ENCODE measurements at places on chromosomes 3 and 15. TPM values are rescaled to one million over a fixed set of nuclear protein-coding genes. Genes with fewer than 3 reads are reported as not detected.

DNA sequence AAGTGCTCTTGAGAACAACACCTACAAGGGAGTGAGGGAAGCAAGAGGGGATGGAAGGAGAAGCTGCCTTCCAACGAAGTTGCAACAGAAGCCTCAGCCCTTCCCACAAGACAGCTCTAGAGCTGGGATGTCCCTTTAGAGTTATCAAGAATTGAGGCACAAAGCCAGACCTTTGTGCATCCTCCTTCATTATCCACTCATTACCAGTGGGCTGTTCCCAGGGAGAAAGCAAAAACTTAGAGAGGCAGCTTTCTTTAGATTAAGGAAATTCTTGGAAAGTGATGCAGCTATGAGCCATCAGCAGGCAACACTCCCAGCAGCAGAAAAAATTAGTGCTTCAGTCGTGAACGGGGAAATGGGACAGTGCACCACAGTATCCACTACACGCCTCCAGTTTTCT, 10.6 kb upstream of the CD96 start:
- DNase-seq, result no peak

- DNase-seq, result no peak
Measured at GRCh38 chr15:83304861-83305703, 20.6 kb upstream of the BNC1 start.

DNA sequence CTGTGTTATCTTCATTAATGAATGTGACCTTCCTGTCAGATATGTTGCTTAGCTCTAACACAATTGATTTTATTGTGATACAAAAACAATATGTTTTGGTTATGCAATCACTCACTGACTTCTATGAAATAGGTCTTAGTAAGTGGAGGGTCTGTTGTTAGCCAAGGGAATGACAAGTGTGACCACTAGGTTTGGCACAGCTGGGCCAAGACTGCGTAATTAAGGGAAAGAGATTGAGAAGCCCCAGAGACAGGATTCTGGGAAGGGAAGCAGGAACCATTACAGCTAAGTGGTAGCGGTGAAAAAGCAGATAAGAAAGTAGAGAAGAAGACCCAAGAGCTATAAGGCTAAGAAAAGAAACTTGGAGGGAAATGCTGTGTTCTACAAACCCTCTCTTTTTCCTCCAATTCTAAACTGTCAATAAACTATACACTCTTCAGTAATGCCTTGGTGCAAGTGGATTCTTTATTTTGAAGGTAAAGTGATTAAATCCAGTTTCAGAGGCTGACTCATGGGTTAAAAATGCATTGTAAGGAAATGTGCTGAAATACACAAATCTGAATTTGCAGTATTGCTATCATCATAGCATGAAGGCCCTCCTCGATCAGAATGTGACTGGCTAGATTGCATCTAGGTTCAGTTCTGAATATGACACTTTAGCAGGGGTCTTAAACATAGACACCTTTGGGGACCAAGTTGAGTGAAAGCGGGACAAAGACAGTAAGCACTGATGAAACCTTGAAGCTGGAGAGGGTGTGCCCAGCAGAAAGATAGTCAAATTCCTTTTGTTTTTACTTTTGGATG, 26.1 kb downstream of the KCNMB2 start:
- no peak for DNase-seq

- no peak for DNase-seq
Measured at GRCh38 chr15:77266708-77267386, 153.1 kb downstream of the PEAK1 start.

DNA sequence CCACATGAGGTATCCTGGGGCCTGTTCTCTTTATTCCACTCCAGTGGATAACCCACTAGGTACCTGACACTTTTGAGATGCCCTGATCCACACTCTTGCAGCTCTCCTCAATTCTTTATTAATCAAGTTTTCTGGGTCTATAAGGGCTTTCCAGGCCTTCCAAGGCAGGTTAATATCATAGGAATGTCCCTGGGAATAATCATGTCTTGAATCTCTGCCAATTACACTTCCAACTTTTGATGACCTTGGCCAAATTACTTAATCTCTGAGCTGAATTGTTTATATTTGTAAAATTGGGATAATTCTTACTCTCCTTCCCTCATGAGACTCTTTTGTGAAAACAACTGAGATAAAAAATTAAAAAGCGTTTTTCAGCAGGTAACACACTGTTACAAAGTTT, 881.7 kb downstream of the MCTP2 start:
- no peak for DNase-seq

DNA sequence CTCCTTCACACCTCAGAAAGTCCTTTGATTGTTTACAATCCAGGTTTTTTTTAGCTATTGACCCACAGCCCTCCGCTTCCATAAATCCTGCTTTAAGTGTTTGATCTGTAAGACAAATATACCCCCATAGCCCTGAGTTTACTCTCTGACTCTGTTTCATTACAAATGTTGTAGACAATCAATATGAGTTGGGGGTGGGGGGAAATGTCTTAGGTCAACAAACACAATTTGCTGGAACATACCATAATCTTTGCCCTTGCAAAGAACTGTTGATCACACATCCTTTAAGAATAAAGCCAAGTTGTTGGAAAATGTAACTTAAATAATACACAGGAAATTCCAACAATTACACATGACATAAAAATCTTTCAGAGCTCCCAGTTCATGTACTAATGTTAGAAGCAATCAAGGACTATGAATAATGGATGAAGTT, 301.8 kb upstream of the SEMA6D start:
- no peak for DNase-seq

B4GALT4 gene
- 18.6 TPM for total RNA-seq

- no peak for DNase-seq
Measured at GRCh38 chr3:138854204-138854603, 19.5 kb upstream of the PIK3CB start.

ISLR gene
- not detected for total RNA-seq

GRCh38 chr3:150412561-150413231, 4.6 kb downstream of the TSC22D2 start:
- no peak for DNase-seq

- peak; percentile 61 for DNase-seq
Measured at GRCh38 chr15:78264304-78265136, at the start of gene DNAJA4. Gene DNAJA4 (plus strand): TSS chr15:78264562. CDS start chr15:78264764, 202 bp downstream.

TBL1XR1 gene
- 184 TPM for total RNA-seq

- no peak for DNase-seq
Measured at GRCh38 chr3:62835554-62836236, 39.5 kb downstream of the CADPS start.

GRCh38 chr3:194404365-194405140, 5.5 kb upstream of the GP5 start:
- no peak for DNase-seq

- DNase-seq, result no peak
Measured at GRCh38 chr15:78063217-78063616, 14.3 kb downstream of the TBC1D2B start.

DNA sequence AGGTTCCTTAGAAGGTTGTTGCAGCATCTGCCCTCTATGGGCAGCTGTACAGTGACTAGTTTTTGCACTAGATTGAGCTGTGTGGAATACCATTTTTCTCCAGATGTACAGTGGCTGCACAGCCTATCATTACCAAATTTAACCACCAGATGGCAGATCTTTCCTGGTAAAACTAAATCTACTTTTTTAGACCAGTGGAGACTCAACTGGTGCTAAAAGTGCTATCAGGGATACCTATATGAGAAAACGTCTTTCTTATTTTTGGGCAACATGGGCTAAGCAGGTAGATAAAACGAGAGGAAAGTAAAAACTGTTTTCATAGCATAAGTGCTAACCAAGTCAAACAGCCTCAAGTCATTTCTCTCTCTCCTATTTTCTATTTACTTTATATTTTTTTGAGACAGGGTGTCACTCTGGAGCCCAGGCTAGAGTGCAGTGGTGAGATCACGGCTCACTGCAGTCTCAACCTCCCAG, 21.2 kb downstream of the IGSF10 start:
- no peak for DNase-seq

INSYN1 gene
- total RNA-seq, result not detected

DNA sequence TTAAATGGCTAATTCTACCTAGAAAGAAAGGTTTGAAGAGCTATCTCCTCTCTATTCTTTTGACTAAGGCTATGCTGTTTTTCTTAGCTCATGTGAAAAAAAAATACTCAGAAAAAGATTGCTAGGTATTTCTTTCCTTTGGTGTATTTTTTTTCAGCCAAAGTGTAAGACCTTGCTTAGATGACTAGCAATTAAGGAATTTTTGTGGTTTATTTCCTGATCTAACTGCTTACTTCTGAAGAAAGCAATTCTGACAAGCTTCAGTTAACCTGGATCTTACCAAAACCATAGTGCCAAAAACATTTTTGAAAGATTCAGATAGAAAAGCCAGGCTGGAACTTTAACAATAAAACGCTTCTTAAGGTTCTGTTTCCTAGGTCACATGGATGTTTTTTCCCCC, 315.6 kb downstream of the SOX2 start:
- DNase-seq, result no peak

DNA sequence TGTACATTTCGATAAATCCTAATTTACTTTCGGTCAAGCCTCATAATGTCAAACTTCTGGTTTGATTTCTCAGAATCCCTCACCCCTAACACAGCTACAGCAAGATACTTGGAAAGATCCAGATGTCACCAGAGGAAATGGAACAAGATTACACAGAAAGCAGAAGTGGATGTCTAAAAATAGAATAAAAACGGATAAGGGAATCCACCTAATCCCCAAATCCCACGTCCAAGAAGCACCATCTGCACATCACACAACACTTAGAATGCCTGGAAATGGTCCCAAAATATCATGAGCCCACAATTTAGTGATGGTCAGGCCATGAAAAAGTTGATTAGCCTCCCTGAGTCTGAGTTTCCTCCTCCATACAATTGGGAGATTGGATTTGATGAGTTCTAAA, 61.7 kb downstream of the AGTR1 start:
- DNase-seq, result no peak

DVL3 gene
- total RNA-seq, result 61.5 TPM

CFAP100 gene
- not detected for total RNA-seq

CYP1A2 gene
- not detected for total RNA-seq

LRRC49 gene
- total RNA-seq, result not detected

GRCh38 chr15:65328506-65329287, 24.2 kb downstream of the RNU5B-1 start:
- no peak for DNase-seq

DNA sequence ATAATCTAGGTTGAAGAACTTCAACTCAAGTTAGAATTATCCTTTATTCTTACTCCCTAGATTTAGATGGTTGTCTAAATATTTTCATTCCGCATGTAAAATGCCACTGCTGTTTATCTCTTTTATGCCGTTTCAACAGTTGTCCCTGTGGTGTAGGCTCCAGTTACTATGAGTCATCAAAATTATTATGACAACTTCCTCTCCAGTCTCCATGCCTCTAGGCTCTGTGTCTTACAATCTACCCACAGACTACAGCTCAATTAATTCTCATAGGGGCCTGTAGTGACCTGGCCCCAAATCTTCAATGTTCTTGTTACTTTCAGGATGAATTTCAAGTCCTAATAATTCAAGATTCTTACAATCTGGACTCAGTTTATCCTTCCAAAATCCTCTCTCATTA, 105.8 kb upstream of the UNC13C start:
- no peak for DNase-seq

ZBED2 gene
- 812 TPM for total RNA-seq

ROPN1 gene
- not detected for total RNA-seq

DNA sequence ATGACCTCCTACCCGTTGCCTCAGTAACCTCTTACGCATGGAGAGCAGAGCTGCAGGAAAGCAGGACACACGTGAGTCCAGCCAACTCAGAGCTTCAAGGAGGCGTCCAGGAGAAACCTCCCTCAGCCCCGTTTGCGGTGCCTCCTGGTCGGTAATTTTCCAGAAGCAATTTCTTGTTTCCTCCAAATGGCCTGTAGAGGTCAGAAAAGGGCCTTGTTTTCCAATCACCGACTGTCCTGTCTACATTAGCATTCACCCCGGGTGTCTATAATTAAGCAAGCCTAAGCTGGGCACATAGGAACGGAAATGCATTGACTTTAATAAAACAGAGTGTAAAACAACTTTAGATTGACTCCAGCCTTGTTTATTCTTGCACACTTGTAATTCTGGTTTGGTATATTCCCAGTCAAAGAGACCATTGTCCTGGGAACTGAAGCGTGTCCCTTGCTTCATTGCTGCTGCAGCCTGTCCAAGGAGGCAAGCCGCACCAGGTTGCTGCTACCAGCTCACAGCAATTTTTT, 836.2 kb downstream of the AGBL1 start:
- DNase-seq, result no peak

GRCh38 chr15:64682255-64682654, 93.1 kb downstream of the RBPMS2 start:
- DNase-seq, result no peak

- DNase-seq, result no peak
Measured at GRCh38 chr3:120681018-120681417, 1.0 kb downstream of the HGD start.

SLC4A7 gene
- 65.5 TPM for total RNA-seq

- no peak for DNase-seq
Measured at GRCh38 chr15:86572368-86572841, 492.7 kb downstream of the AGBL1 start.

DNA sequence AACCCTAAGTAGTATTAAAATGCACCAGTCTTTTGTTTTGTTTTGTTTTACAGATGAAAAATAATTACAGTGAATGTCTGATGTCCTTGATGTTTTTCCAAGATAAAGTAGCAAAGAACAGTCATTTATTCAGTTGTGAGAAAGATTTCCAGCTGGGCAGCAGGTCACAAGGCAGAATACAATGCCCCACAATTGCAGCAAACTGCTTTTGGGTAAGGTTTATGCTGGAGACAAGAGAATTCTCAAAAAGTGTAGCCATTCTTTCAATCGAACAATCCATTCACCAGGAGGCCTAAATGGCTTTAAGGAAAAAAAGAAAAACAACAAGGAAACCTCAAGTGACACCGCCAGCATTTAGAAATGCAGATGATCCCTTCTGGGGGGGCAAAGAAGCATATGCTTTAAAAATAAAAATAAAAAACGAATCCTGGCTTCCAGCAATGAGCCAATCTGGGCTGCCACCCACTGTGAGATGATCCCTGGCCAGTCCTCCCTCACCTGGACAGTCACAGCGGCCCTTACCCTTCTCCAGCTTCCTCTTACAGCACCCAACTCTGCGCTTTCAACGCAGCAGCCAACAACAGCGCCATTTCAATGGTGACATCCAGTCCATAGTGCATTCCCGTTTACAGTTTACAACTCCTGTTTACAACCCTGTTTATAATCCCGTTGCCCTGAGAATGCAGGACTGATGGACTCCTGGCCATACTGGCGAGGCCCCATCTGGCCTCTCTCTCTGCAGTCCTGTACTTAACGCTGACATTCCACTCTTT, 25.7 kb upstream of the WNT5A start:
- no peak for DNase-seq

GRCh38 chr3:74463515-74463914, 150.9 kb downstream of the CNTN3 start:
- DNase-seq, result no peak
